ENCODE measurements at places on chromosomes 11 and 22.

- DNase-seq, result no peak
These were observed 149.3 kb downstream of the TMEM135 start for GRCh38 chr11:87187076-87187475.

DNA sequence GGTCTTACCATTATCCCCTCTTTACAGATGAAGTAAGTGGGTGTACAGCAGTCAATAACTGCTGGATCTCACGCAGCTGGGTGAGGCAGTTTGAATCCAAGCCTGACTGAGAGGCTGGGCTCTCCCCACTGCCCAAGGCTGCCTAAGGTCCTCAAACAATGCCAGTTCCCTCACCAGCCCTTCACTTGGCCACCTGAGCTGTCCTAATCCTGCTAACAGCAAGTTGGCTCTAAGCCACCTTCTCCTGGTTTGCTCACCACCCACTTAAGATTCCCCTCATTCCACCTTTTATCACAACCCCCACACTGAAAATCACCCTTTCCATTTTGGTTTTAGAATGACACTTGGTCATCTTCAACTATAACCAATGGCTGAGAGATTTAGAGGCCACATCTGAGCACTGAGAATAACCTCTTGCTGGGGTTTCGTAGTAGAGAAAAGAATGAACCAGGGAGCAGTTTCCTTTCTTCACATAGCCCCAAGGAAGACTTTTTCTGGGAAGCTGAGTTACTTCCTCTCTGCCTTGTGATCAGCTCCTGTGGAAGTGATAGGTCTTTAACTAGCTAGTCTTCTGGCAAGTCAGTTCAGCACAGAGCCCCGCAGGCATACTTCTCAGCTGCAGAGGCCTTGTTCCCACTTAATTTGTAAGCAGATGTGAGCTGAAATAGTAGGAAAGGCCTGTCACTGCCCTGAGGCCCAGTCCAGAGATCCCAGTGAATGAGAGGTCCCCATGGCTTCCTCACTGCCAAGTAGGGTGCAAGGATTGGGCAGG is 57.8 kb upstream of the TTC12 start:
- DNase-seq, result no peak

GRCh38 chr11:115982666-115983065 is 478.5 kb upstream of the CADM1 start:
- DNase-seq, result no peak

GRCh38 chr22:40651563-40652501 is 15.3 kb upstream of the MRTFA start:
- DNase-seq, result peak; percentile 99

GRCh38 chr22:19018256-19018655 is 82.2 kb upstream of the PRODH start:
- no peak for DNase-seq
